ENCODE measurements at places on chromosomes 2 and 18.

DNA sequence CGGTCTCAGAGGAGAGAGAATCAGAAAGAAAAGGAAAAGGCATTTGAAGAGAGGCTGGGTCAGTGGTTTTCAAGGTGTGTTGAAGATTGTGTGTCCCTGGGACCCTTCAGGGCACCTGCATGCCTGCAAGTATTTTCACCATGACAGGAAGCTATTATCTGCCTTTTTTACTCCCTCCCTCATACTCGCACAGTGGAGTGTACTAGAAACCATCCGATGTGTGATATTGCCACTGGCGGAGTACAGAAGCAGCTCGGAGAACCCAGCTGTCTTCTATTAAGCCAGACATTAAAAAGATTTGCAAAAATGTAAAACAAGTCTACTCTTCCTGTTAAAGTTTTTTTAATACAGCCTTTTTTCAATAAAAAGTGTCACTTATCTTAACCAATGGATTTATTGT, 33.7 kb upstream of the RFX8 start:
- ATAC-seq, result no peak

GRCh38 chr2:155815851-155816250, 516.7 kb downstream of the NR4A2 start:
- ATAC-seq, result no peak

DNA sequence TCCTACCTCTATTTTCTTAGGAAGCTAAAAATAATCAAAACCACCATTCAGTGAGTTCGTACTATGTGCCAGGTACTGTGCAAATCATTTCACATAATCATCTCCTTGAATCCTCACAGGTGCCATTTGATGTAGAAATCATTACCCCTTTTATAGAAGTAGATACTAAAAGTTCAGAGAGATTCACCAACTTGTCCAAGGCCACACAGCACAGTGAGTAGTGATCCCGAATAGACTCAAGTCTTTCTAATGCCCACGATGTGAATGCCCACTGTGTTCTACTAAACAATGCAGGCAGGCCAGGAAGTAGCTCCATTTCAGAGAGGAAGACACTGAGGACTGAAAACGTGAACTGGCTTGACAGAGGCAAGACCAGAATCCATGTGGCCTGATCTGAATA, 68.8 kb downstream of the ANTXR1 start:
- ATAC-seq, result no peak

- ATAC-seq, result no peak
Observed at GRCh38 chr2:85585781-85586105, 1.5 kb downstream of the VAMP5 start.

- no peak for ATAC-seq
Observed at GRCh38 chr18:36623091-36623490, 205.7 kb downstream of the TPGS2 start.

GRCh38 chr2:237150831-237151375, 65.2 kb downstream of the COPS8 start:
- ATAC-seq, result no peak

All from gastroesophageal sphincter (tissue), 4 donors.